ENCODE measurements at places on chromosomes 1 and 21.

DNA sequence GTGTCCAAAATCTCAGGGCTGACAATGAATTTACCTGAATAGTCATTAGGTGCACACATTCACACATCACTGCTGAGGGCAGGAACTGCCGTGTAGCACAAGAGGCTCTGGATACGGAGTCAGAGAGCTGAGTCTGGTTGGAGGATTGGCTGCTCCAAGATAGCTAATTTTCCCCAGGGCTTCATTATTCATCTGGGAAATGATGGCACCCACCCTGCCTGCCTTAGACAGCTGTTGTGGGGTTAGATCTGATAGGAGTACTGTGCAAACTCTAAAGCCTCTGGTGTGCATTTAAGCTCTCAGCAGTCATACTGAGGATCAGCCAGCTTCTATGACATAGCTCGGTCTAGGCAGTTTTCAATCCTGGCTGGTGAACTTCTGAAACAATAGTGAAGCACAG, 67.0 kb downstream of the LMX1A start:
- DNase-seq, result no peak

- no peak for DNase-seq
Observed at GRCh38 chr1:59892841-59893811, 33.4 kb downstream of the CYP2J2 start.

DNA sequence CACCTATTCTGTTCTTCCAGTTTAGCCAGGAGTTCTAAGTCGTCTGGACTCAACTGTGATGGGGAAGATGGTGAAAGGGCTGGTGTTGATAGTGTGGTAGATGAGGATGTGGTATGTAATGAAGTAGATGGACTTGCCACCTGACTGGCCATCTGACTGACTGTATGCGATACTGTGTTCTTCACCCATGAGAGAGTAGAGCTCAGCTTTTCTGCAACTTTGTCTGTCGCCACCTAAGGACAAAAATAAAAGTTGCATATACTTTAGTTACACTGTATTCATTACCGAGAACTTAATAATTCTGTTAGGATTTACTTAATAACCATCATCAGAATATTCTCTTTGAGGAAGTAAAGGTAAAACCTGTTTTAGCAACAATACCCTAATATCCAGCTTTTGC, 48.5 kb downstream of the EVI5 start:
- DNase-seq, result no peak

DNA sequence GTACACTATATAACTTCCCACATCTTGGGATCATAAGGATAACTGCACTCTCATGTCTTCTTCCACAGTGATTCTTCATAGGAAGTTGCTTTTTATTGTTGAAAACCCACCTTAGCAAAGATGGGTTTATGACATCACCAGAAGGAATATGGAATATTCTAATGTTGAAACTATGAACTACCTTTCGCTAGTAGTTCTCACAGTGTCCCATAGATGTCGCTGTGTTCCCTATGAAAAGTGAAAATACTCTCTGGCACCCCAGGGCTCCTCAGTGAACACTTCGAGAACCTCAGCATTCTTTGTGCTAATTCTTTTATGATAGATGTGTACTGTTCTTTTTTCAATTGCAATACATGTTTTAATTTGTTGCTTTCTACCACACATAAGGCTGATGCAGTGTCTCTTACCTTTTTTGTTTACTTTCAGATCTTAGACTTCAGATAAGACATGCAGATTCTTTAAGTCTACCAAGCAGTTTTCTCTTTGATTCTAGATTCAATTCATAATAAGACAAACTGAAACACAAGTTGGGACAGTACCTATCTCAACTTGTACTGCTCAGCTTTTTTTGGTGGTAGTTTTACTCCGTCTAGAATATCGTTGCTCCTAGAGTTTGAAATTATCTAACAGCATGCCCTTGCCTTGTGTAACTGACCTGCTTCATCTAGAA, 90.8 kb downstream of the GTF2B start:
- peak; percentile 9 for DNase-seq

DNA sequence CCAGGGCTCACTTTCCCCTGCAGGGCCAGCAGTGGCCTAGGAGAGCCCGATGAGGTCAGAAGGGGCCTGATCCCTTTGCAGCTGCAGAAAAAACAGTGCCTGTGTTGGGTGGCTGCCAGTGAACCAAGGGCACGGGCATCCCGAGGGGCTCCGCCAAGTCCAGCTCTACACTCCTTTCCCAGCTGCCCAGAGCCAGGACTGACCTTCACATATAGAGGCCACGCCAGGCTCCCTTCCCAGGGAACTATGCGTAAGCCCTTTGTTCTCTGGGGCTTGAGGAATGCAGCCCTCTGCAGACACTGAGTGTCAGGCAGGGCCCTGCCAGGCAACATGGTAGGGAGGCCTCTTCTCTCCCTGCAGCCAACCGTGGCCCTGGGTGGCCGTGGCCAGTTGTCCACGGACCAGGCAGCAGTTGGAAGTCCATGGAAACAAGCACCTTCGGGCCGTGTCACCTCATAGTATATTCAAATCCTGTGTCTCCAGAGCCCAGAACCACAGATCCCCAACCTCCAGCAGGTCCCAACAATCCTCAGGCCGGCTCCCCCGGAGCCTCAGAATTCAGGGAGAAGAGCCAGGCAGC, 194.0 kb downstream of the NPHP4 start:
- DNase-seq, result no peak

GRCh38 chr1:34908369-34908768, 21.1 kb downstream of the DLGAP3 start:
- DNase-seq, result no peak

- DNase-seq, result no peak
Observed at GRCh38 chr1:183844806-183845205, 39.9 kb downstream of the RGL1 start.

- DNase-seq, result no peak
Observed at GRCh38 chr1:161956930-161957329, 66.7 kb downstream of the OLFML2B start.
